Left colon (tissue), 2 donors: ENCODE measurements at places on chromosomes 11 and 22.

GRCh38 chr11:72703267-72704008 lies 29.2 kb upstream of the PDE2A start:
- DNase-seq = peak; percentile 36

GRCh38 chr22:30023099-30023660 lies 57.1 kb upstream of the HORMAD2 start:
- no peak for DNase-seq

GRCh38 chr11:8676458-8676857 lies 6.0 kb downstream of the TRIM66 start:
- no peak for DNase-seq

DNA sequence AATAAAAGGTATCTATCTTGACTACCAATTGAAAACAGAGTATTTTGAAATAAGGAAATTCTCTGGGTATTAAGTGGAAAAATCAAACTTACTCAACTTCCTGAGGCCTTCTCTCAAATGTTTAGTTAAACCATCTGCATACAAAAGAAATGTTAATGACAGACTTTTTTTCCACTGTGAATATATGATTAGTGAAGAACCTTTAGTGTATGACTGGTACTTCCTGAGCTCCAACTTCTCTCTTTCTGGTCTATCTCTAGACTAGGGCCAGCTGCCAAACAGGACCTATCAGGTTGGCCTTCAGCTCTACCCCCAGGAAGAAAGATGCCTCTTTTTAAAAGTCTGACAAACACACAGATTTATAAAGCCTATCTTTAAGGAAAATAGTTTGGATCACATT lies 68.8 kb upstream of the SCUBE2 start:
- DNase-seq = no peak

DNA sequence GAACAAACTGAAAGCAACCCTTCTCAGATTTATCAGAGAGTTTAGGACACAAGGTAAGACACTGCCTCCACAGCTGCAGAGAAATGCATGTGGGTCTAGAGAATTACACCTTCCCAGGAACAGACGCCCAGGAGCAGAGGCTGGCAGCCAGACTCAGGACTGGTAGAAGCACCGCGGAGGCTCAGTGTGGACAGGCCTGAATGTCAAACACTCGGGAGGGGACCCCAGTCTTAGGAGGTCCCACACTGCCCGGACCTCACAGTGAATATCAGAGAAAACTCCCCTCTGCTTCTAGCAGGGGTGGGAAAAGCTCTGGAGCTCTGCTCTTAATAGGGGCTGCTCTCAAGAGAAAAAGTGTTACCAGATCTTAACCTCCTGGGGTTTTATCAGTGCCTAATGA lies 952.7 kb downstream of the BRD1 start:
- peak; percentile 12 for DNase-seq

DNA sequence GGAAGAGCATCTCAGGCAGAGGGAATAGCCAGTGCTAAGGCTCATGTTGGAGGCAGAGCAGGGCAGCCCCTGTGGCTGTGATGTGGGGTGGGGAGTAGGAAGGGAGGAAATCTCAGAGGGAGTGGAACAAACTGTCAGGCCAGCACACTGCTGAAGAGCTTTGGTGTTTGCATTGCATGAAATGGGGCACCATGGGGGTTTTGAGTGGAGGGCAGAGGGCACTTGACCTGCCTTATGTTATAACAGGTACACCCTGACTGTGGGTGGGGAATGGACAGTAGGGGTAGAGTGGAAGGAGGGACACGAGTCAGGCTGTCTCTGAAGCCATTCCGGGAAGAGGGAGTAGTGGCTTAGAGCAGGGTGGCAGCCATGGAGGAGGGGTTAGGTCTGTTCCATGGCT lies 24.0 kb downstream of the PRDM11 start:
- no peak for DNase-seq

DNA sequence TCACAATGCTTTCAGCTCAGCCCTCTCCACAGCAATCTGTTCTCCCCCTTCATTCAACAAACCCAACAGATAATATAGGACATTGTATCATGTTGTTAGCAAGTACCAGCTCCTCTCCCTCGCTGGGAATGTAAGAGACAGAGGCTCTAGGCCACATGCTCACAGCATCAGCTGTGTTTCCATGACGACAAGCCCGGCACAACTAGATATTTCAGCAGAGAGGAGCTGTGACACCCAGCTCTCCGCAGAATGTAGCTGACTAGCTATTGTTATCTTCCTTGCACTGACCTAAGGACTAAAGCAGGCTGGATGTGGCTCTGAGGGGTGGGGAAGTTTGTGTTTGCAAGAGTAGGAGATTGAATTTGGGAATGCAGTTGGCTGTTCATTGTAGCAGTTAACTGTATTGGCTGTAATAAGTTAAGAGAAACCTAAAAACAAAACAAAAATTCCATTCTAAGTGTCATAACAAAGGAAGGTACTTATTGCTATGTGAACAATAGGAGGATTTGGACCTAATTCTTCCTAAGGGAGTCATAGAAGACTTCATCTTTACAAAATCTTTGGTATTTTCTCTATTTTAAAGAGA lies 28.0 kb upstream of the RRAS2 start:
- no peak for DNase-seq

DNA sequence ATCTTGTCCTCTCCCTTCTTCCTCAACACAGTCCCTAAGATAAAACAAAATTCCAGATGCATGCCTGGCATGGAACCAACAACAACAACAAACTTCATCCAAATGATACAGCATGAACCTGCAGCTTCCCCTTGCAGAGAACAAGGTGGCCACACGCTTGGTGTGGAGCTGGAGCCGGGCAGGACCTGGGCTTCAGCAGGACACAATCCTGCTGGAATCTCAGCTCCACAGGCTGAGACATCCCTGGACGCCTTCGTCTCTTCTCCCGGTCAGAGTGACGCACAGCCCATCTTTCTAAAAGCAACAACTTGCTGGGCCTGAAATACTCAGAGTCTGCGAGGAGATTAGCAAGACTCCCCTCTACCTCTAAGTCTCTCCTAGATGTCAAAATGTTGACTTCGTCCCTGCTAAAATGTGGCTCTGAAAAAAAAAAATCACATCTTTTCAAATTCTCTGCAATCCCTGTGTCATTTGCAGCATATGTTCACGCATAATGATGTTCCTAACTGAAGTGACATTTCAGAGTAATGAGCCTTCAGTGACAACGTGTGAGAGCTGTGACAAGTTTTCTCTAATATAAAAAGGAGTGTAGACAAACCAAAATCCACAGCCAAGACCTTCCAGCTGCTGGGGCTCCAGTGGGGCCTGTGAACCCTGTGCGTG lies 1232.3 kb downstream of the TBC1D22A start:
- DNase-seq = no peak

GRCh38 chr11:2482204-2482603 lies 37.4 kb downstream of the KCNQ1 start:
- DNase-seq = no peak

DNA sequence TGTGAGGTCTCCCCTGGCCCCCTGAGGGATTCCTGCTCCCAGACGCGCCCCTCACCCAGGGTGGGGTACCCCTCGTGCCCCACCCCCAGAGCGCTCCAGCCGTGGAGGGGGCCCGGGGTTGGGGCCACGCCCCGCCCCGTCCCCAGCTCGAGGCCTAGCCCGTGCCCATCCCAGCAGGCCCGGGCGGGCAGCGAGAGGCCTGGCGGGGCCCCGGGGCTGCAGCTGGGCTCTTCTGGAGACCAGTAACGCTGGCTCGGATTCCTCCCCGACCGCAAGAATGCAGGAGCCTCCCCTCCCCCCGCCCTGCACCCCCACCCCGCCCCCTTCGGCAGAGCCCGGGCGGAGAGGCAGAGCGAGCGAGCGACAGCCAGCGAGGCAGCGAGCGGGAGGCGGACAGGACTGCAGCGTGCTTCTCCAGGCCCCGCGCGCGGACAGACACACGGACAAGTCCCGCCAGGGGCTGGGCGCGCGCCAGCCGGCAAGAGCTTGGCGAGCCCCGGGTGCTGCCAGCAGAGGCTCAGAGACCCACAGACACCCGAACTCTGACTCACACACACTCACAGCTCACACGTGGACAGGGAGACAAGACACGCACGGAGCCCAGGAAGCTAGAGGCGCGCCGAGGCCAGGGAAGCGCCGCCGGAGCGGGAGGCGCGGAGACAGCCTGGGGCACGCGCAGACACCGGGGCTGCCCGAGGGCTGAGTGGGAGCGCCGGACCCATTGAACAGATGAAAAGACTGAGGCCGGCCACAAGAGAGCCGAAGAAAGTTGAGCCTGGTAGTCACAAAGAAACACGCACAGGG lies 15.2 kb downstream of the BCL9L start:
- peak; percentile 75 for DNase-seq

- no peak for DNase-seq
These were observed 16.2 kb upstream of the CLDN5 start for GRCh38 chr22:19540394-19540793.

- no peak for DNase-seq
These were observed 303.1 kb upstream of the PLET1 start for GRCh38 chr11:112563808-112564207.

DNA sequence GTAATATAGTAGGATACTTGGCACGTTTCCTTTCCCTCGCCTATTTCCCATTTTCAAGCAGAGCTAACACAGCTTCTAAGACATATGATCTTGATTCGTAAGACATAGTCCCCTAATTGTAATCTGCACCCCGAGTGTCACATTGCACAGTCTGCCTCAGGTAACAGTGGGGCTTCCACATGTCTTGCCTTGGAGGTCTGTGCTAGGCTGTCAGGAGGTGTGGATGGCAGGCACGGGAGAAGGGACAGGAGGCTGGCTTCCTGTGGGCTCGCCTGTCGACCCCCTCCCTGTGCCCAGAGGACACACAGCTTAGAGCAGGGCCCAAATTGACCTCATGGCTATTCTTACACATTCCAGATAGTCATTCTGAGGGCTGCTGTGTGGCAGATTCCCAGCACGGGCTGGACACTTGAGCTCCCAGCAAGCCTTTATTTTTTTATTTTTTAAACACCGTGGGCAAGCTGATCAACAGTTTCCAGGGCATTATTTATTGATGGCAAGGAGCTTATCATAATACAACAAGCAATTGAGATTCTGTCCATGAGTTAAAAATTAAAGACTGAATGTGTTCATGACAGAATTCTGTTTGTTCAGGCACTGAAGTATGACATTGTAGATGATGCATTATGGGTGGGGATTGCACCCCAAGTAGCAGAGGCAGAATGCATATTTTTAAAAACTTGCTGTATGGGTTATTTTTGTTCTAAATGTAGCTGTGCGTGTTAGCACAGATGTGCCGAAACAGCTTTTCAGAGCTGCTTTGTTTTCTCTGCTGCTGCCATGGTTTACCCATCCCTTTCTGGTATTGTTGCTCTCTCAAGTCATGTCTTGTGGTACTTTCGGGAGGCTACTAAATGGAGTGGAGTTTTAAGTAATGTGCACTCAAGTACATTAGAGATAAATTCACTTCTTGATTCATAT lies 113.0 kb downstream of the ATXN10 start:
- no peak for DNase-seq

- DNase-seq = no peak
These were observed 49.1 kb downstream of the RTN4R start for GRCh38 chr22:20218987-20219386.

DNA sequence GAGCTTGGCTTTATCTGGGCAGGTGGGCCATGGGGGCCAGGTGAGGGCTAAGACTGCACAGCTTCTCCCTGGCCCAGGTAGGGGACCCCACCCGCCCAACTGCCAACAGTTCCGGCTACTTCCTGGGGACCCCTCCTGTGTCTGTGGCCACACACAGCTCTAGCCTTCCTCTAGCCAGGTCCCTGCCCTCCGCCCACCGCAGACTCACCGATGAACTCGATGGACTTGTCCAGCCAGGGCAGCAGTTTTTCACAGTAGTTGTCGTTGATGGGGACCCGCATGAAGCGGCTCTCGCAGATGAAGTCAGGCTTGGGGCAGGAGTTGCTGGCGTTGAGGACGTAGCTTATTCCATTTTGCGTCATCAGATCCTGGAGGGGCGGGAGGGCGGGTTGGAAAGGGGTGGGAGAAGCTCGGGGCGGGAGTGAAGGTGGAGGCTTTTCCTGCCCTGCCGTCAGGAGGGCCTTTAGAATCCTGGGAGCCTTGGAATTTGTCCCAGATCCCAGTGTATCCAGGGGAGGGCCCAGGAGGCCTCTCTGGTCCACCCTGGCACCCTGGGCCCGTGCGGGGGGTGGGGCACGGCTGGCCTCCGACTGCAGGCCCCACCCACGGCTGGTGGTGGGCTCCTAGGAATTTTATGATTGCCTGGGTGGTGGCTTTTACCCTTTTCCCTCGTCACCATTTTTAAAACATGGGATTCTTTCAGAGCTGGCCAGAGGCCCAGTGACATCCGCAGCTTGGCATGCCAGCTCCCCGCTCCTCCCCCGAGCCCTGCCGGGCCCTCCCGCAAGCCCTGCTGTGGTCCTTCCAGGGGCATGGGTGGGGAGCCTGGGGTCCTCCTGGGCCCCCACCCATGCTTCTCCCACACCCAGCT lies 13.9 kb downstream of the DUSP8 start:
- peak; percentile 49 for DNase-seq

DNA sequence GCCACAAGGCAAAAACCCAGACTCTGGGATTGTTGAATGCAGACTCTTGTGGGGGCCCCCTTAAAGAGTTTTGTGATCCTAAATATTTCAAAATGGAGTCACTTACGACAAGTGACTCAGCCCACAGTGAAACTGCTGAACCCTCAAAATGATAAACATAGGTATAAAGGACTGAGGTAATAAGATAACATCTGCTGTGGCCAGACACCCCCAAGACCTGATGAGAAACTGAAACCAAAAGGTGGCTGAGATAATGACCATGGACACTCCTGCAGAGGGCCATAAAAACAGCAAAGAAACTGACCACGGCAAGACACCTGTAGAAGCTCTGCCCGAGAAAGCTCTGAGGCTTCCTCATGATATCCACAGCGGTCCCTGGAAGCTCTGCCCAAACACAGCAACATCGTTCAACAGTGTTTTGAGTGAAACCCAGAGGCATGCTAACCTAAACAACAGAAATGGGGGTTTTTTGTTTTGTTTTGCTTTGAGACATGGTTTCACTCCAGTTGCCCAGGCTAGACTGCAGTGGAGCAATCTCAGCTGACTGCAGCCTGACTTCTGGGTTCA lies 1.6 kb upstream of the PLAAT4 start:
- no peak for DNase-seq

DNA sequence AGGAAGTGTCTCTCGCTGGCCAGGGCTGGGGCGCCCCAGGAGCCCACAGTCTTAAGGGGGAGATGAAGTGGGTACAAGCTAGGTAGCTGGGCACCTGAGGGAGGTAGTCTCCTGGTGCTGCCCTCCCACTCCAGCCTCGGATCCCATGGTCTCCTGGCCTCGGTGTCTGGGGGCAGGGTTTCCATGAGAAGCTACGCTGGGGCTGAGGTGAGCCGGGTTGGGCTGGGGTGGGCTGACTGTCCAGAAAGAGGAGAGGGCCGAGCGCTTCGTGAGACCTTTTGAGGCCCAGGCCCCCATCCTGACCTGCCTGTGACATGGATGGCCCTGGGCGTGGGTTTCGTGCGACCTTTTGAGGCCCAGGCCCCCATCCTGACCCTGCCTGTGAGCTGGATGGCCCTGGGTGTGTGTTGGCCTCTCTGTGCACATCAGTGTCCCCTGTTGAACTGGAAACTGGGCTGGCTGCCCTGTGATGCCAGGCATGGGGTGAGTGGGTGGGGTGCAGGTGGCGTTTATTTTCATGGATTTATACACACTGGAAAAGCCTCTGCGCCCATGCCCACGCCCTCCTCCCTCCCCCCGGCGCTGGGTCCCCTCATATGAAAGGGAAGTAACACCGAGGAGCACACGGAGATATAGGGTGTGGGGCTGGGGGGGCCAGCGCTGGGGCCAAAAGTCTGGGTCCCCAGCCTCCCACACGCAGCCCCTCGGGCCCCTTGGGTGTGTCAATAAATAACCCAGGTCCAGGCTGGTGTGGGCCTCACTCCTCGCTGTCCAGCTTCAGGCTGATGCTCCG lies 8.6 kb downstream of the AIP start:
- no peak for DNase-seq
